ENCODE measurements at places on chromosomes 16 and 17.

- DNase-seq, result no peak
Observed at GRCh38 chr16:12337871-12338655, 361.5 kb downstream of the SNX29 start.

GRCh38 chr16:26733710-26734109 lies 333.0 kb upstream of the C16orf82 start:
- no peak for DNase-seq

DNA sequence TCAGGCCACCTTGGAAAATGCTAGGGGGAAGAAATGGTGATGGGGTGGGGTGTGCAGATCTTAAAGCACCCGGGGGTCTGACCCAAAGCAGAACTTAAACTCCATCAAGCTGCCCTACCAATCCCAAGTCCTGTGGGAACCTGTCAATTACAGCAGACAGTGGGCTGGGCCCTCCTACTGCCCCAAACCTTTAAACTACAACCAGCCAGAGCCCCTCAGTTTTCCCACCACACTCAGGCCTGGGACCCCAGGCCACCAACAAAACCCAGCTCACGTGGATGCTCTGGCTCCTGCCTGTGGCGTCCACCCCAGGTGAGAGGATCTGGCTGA lies 2.7 kb downstream of the MYO18A start:
- DNase-seq, result no peak

DNA sequence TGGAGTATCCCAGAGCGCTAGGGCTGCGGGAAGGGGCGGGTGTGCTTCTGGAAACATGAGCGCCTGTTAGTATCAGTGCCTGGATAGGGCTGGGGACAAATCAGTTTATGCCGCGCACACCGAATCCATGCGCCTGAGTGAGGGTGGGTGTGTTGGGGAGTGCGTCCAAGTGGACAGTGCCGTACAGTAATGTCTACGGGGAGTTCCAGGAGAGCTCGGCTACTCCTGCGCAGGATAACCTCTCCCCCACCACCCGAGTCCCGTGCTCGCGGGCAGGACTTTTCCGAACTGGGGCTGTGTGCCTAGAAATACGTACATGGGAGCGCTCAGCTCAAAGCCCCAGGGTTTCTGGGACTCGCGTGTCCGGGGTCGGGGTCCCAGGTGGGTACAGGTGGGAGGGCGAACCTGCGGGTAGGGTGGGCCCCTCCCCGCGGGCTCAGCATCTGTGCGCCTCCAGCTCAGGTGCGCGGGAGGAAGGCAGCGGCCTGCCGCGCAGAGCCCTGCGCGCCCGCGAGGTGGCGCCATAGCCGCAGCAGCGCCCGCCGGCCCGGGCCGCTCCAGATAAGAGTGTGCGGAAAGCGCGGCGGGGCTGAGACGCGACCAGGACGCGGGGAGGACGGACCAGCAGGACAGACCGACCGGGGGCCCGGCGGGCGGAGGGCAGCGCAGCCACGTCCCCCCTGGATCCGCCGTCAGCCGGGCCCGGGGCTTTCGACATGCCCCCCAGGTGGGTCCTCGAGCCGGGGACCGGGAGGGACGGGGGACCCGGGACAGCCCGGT lies at the start of gene HIC1:
Gene HIC1 (plus strand): TSS at position 592 of the 780 bp plus-strand sequence. CDS start 1,588 bp downstream, outside the sequence.
- peak; percentile 83 for DNase-seq

DNA sequence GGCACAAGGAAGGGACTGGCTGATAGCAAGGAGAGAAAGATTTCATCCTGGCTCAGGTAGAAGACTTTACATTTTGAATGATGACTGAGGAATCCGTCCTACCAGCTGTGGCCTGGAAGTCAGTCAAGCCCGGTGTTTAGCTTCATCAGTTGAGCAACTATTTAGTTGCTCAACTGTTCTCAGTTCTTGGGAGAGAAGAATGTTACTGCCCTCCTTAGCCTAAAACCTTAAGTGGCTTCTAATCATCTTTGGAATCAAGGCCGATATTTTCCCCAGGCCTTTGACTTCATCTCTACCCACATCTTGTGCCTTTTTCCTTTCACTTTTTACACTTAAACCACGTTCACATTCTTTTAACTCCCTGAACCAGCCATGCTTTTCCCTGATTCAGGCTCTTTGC lies 17.3 kb upstream of the RBL2 start:
- no peak for DNase-seq

DNA sequence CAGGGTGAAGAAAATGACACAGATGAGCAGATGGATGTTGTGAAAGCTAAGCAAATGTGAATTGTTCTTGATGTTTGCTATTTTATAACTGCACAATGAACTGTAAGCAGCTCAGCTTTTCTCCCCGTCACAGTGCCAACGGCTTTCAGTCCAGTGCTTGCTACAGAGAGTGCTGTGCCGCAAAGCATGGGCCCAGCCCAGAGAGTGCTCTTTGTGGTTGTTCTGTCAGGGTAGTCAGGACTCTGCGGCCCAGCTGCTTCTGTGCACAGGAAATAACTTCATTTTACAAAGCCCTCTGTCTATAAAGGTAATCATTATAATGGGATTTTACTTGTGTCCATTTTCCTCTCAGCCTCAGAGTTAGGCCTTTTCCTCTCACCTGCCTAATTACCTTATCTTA lies 39.1 kb downstream of the CDRT15 start:
- DNase-seq, result peak; percentile 73

DNA sequence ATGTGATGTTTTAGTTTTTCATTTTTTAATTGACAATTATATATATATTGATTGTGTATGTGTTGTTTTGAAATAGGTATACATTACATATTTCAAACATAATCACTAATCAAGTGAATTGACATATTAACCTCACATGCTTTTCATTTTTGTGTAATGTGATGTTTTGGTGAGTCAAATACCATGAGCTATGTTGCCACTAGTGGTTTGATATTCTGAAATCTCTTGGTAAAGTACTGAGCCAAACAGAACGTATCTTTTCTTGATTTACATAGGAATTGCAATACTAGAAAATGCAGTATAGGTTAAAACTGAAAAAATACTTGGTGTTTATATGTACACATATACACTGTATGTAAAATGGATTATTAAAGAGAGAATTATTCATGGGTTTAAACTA lies 65.2 kb upstream of the SIAH1 start:
- DNase-seq, result no peak

DNA sequence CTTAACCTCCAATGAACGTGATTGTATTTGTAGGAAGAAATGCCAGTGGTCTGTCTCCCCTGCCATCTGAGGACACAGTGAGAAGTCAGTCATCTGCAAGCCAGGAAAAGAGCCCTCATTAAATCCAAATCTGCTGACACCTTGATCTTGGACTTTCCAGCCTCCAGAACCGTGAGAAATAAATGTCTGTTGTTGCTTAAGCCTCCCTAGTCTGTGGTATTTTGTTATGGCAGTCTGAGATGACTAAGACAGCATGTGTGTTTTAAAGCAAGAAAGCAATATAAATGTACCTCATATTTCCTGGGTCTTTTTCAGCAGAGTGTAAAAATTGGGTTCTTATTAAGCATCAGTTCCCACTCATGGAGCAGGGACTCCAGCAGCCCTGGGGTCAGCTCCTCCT lies 177.9 kb upstream of the NLRP1 start:
- no peak for DNase-seq

- no peak for DNase-seq
Observed at GRCh38 chr17:41655611-41656111, 31.3 kb upstream of the KRT17 start.

GRCh38 chr17:973053-973452 lies 6.5 kb downstream of the NXN start:
- DNase-seq, result no peak

GRCh38 chr17:82985973-82986372 lies 93.4 kb upstream of the METRNL start:
- peak; percentile 59 for DNase-seq

DNA sequence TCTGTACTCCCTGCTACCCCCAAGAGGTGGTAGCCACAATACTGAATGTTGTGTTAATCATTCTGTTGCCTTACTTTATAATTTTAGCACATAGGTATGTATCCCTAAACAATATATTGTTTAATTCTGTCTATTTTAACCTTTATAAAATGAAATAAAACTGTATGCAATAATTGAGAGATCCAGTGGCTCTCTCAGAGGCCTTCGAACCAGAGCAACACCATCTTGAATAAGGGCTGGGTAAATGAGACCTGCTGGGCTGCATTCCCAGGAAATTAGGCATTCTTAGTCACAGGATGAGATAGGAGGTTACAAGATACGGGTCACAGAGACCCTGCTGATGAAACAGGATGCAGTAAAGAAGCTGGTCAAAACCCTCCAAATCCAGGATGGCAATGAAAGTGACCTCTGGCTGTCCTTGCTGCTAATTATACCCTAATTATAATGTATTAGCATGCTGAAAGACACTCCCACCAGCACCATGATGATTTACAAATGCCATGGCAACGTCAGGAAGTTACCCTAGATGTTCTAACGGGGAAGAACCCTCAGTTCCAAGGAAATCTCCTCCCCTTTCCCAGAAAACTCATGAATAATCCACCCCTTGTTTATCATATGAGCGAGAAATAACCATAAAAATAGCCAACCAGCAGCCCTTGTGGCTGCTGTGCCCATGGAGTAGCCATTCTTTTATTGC lies 2.0 kb upstream of the CANT1 start:
- no peak for DNase-seq

DNA sequence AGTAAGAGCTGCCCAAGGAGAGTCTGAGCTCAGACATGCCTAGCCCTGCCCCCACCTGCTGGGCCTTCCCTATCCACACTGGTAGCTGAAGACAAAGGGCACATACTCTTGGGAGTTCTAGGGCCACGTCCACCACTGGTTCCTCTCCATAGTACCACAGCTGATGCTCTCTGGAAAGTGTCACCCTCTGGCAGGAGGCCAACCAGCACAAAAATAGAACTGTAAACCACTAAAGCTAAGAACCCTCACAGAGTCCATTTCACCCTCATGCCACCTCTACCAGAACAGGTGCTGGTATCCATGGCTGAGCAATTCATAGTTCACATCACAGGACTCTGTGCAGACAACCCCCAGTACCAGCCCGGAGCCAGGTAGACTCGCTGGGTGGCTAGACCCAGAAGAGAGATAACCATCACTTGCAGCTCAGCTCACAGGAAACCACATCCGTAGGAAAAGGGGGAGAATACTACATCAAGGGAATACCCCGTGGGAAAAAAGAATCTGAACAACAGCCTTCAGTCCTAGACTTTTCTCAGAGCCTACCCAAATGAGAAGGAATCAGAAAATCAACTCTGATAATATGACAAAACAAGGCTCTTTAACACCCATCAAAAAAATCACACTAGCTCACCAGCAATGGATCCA lies 115.3 kb downstream of the CEP112 start:
- DNase-seq, result no peak

DNA sequence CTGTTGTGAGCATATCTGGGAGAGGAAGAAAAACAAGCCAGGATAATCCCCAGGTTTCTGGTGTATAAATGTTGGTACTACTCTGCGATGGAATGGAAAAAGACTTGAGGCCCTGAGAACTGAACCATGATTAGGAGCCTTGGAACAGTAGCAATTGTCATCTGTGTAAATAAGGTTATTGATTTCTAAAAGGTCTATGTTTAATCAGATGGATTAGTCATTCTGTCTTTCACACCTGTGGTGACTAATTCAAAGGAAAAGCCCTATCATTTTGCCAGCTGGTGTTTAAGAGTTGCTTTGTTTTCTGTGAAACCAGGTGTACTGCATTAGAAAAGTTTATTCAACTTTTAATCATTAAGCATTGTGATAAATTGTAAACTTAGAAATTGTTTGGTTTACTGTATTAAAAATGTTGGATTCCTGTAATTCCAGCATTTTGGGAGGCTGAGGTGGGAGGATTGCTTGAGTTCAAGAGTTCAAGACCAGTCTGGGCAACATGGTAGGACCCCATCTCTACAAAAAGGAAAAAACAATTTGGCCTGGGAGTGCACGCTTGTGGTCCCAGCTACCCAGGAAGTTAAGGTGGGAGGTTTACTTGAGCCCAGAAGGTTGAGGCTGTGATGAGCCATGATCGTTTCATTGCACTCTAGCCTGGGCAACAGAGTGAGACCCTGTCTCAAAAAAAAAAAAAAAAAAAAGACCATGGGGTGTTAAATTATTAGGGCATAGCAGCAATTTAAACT lies 29.0 kb upstream of the KPNB1 start:
- DNase-seq, result peak; percentile 63

GRCh38 chr17:46100590-46100989 lies 92.6 kb downstream of the KANSL1 start:
- DNase-seq, result no peak

DNA sequence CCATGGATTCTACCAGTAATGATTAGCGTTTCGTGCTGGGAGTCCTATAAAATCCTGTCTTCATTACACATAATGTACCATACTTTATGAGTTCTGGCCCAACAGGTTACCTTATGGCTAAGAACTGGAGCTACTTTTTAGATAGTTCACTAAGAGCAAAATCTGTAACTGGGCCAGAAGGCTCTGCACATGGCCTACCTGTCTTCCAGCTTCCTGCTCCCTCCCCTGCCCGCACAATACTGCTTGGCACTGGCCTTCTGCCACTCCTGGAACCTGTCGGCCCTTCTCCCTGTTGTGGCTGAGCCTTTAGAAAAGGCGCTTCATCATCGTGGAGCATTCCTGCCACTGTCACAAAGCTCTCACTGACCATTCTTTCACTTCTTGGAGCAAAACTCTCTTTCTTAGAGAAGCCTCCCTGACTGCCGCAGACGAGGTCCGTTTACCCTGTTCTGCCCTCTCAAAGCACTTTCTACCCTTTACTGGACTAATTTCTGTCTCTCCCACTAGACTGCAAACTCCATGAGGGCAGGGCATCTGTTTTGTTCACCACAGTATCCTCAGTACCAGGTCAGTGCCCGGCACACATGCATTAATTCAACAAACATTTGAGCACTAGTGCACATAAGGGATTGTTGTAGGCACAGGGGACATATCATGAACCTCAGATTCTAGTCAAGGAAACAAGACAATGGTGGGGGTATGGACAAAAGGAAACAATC lies 116.5 kb downstream of the PARN start:
- no peak for DNase-seq

GRCh38 chr17:43588121-43588520 lies 42.0 kb upstream of the ETV4 start:
- DNase-seq, result no peak

GRCh38 chr16:11291091-11291703 lies 10.1 kb upstream of the PRM1 start:
- no peak for DNase-seq

- no peak for DNase-seq
Observed at GRCh38 chr17:48747445-48748363, 19.2 kb upstream of the HOXB13 start.

- no peak for DNase-seq
Observed at GRCh38 chr17:47731396-47731795, 1.6 kb upstream of the TBX21 start.

- DNase-seq, result no peak
Observed at GRCh38 chr16:73143002-73143401, 95.1 kb upstream of the ZFHX3 start.
